ENCODE measurements at places on chromosomes 1 and 21. TPM values are rescaled to one million over a fixed set of nuclear protein-coding genes. Genes with fewer than 3 reads are reported as not detected.

- H3K36me3 ChIP-seq = no peaks in the 10 kb centered on the region
- no peaks in the 10 kb centered on the region for H3K4me1 ChIP-seq
- no peaks in the 10 kb centered on the region for H3K27me3 ChIP-seq
- DNase-seq = no peak
Observed at GRCh38 chr1:112146201-112146715, 156.8 kb upstream of the KCND3 start.

DNA sequence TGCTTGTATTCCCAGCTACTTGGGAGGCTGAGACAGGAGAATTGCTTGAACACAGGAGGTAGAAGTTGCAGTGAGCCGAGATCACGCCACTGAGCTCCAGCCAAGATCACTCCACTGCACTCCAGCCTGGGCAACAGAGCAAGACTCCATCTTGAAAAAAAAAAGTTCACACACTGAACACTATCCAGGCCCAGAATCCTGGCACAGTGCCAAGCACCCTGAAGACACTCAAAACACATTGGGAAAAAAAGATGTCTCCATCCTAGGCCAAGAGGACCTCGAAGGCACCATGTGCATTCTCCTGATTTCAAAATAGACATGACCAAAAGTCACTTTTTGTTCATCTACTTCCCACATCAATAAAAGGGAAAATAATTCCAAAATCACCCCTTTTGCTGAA lies 38.7 kb downstream of the SLC9A1 start:
- H3K36me3 ChIP-seq = no peaks in the 10 kb centered on the region
- peak overlapping the region; percentile 71 for H3K27ac ChIP-seq
- no peak overlapping the region for H3K4me3 ChIP-seq
- H3K4me1 ChIP-seq = peaks cover 34% of the 10 kb centered on the region
- no peak for DNase-seq

DNA sequence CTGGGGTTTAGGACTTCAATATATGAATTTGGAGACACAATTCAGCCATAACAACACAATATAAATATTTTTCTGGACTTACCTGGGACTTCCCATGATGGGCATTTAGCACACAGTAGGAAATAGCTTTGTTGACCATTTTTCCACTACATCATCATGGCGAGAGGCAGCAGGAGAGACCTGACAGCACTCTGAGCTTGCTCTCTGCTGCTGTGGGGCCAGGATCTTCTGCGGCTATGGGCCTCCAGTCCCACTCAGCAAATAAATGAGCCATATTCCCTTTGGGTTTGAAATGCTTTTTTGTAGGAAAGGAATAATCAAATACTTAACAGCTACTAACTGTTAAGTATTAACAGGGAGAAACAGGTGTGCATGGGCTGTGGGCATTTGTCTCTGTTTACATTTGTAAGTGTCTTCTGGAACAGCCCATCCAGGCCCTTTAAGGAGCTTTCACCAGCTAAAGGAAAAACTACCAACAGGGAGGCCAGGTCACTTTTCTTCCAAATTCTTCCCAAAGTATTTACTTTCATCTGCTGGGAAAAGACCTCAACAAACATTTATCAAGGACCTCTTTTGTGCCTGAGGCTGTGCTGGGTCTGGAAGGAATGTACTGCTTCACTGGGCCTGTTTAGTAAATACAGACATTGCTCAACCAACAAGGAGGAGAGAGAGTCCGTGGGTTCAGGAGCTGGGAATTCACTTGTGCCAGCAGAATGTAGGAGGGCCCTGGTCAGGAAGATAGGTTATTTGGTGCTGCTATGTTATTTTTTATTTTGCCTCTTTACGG lies 133.2 kb downstream of the LRIG2 start:
- H3K36me3 ChIP-seq = no peaks in the 10 kb centered on the region
- peaks cover 8% of the 10 kb centered on the region for H3K4me1 ChIP-seq
- H3K4me3 ChIP-seq = no peak overlapping the region
- H3K27ac ChIP-seq = no peak overlapping the region
- DNase-seq = no peak

- H3K4me1 ChIP-seq = no peaks in the 10 kb centered on the region
- no peak for DNase-seq
- H3K36me3 ChIP-seq = no peaks in the 10 kb centered on the region
Observed at GRCh38 chr1:53951697-53952096, 5.5 kb downstream of the LRRC42 start.

GRCh38 chr1:154348429-154349076 lies 23.2 kb downstream of the ATP8B2 start:
- no peaks in the 10 kb centered on the region for H3K27me3 ChIP-seq
- no peak overlapping the region for H3K4me3 ChIP-seq
- no peaks in the 10 kb centered on the region for H3K36me3 ChIP-seq
- DNase-seq = no peak
- H3K27ac ChIP-seq = no peak overlapping the region
- H3K4me1 ChIP-seq = peaks cover 8% of the 10 kb centered on the region

Gene LPAR3
- total RNA-seq = 3.6 TPM

DNA sequence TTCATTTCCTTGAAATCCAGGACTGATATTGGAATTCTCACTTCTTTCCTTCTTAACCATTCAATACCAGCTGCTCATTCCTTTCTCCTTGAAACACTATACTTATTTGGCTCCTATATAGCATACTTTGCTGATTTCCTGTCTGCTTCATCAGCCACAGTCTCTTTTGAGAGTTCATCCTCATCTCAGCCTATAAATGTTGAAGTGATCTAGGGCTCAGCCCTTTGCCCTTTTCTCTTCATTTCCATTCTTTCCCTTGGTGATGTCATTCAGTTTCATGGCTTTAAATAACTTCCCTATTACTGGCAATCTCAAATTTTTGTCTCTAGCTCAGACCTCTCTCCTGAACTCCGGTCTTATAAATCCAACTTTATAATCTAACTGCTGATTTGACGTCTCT lies 24.1 kb upstream of the RABGAP1L start:
- no peak overlapping the region for H3K4me3 ChIP-seq
- H3K27ac ChIP-seq = no peak overlapping the region
- DNase-seq = no peak
- H3K27me3 ChIP-seq = no peaks in the 10 kb centered on the region

- H3K4me1 ChIP-seq = peaks cover 9% of the 10 kb centered on the region
- no peak overlapping the region for H3K4me3 ChIP-seq
- no peaks in the 10 kb centered on the region for H3K36me3 ChIP-seq
Observed at GRCh38 chr1:44401256-44402228, 3.5 kb upstream of the RNF220 start.

Gene UBL4B
- total RNA-seq = not detected

All from colonic mucosa (tissue), 4 donors.